Ecto neural progenitor cell (in vitro differentiated cells): ENCODE measurements at places on chromosomes 4 and X.
A peak's percentile ranks its signal among the peaks of the same experiment; 100 is the strongest.

GRCh38 chr4:108118505-108118904, 50.2 kb downstream of the LEF1 start:
- DNase-seq, result no peak

- peak; percentile 88 for DNase-seq
Observed at GRCh38 chr4:56048702-56049431, 100.1 kb downstream of the CEP135 start.

- no peak for DNase-seq
Observed at GRCh38 chr4:164096766-164097518, 602.5 kb downstream of the TMA16 start.

GRCh38 chr4:101127176-101127790, 220.0 kb downstream of the PPP3CA start:
- DNase-seq, result no peak

GRCh38 chr4:7105276-7105675, 37.4 kb upstream of the GRPEL1 start:
- no peak for DNase-seq

- DNase-seq, result no peak
Observed at GRCh38 chr4:38004062-38004461, 43.9 kb downstream of the PTTG2 start.

DNA sequence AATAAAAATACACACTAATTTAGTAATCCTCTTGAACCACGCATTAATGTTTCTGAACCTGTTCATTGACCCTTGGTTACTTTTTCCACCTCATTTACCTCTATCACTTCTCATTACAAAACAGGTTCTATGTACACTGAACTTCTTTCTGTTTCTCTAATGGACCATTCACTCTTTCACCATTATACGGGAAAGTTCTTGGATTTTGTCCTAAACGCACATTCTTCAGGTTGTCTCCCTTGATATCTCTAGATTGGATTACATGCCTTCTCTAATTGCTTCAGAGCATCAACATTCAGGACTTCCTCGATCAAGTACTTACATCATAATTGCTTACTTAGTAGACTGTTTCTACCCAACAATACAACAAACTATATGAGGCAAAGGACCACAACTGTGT, 359.4 kb upstream of the FSTL5 start:
- no peak for DNase-seq

GRCh38 chr4:114091546-114091945, 112.1 kb upstream of the ARSJ start:
- no peak for DNase-seq
